CD4-positive, alpha-beta T cell treated with Interleukin-4 for 4 hours (primary cell): ENCODE measurements at places on chromosomes 7 and 10.
A peak's percentile ranks its signal among the peaks of the same experiment; 100 is the strongest.

DNA sequence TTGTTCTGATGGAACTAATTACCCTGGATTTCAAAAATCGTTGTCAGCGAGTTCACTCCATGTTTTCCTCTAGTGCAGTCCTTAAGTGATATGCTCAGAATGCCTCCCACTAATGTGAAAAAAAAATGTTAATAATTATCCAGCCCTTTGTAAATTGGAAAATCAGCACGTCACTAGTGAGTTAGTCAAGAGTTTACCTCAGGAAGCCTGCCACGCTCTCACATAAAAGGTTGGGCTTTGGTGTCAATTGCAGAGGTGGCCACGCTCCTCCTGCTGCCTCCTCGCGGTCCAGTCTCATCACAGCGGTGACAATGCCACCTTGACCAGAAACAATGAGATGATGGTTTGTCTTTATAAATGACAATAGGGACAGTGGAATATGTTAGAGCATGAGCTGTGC lies 22.5 kb downstream of the UPP1 start:
- DNase-seq: no peak

DNA sequence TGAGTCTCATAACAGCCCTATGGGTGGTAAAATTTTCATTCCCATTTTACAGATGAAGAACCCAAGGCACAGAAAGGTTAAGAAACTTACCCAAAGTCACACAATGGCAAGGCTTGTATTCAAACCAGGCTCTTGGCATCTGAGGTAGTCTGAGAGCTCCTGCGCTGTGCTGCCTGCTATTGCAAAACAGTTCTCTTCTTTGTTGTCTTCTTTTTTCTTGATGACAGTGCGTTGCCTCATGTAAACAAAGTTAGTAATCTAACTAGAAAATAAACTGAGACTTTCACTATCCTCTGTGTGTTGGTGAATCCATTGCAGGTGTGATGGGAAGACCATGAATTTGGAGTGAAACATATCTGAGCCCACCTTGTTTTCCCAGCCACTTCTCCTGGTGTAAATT lies 240.8 kb downstream of the PTEN start:
- DNase-seq: no peak

DNA sequence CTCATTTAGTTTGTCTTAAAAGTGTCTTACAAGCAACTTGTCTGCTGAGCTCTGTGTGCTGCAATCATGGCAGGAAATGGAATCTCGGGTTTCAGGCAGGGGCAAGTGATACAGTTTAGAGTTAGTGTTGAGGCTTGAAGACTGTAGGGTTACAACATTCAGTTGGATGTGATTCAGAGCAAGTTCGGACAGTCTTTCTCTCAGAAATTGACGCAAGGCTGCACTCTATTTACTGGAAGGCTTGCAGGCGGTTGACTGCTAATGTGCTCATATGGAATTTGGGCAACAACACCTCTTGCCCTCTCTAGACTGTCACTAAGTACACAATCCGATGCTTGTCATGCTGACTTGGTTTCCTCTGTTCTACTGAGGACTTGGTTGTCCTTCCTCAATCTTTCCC lies 161.7 kb upstream of the BMPER start:
- DNase-seq: no peak

DNA sequence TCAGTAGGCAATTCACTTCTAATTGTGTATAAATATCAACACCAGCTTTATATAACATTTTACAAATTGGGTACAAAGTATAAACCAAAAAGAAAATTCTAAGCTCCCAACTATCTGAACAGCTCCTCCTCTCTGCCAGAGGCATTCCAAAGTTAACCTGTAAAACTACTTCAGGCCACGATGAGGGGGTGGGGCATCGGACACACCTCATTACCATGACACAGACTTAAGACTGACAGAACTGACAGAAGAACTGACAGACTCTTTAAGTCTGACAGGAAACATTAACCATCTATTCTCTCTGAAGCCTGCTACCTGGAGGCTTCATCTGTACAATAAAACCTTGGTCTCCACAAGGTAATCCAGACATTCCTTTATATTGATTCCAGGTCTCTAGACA lies 12.3 kb downstream of the ESYT2 start:
- DNase-seq: peak; percentile 40

DNA sequence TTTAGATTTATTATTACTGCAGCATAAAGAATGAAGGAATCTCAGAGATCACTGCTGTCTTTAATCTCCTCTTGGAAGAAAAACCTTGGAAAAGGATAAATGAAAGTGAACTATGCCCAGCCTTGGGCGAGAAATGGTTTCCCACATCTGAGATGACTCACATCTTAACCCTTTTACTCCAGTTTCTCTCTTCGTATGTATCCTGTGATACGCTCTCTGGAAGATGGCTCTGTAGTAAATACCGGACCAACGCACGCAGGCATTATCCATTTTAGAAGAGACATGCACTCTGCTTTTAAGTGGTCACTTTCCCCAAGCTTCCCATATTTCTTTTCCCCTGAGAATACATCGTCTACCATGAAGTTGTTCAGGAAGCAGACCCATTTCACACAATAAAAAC lies 207.3 kb upstream of the BMPER start:
- DNase-seq: no peak

DNA sequence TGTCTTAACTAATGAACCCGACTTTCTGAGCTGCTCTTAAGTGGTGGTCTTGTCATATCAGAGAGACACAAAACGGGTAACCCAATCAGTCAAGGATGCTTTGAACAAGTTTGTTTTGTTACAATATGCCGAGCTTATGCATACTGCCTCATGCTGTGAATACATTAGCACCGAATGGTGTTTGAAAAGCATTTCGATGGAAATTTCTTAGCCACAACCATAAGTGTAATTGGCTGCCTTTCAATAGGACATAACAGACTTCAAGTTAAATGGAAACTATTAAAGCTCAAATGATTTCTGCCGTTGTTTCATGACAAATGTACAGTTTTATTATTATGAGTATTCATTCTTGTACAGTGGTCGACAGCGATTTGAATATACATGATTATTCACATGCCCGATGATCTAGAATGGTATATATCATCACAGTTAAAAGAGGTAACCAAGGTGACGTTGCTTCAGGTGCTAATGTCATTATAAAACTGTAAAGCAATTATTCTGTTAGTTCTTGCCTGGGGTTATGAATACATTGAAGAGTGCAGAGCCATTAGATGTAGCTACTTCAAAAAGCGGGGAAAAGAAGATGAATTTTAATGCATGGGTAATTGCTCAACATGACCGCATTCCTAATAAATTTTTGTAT lies 118.8 kb downstream of the EBF3 start:
- no peak for DNase-seq
